Fibroblast of the conjunctiva (primary cell): ENCODE measurements at places on chromosomes 4 and X.

DNA sequence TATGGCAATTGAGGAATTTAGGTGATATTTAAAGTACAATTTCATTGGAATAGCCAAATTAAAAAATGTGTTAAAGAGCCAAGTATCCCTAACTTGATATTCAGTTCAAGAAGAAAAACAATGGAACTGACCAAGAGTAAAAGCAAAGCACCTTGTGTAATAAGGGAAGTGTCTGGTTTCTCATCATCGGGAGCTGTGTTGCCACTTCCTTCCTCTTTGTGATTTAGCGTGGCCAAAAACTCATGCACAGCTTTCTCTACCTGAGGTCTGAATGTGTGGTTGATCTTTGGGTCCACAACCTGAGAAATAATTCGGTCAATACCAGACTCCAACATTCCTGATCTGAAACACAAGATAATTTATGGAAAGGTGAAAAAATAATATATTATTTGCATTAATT is 12.4 kb downstream of the BOD1L1 start:
- no peak for DNase-seq

GRCh38 chr4:3877236-3877635 is 111.1 kb downstream of the ADRA2C start:
- no peak for DNase-seq

DNA sequence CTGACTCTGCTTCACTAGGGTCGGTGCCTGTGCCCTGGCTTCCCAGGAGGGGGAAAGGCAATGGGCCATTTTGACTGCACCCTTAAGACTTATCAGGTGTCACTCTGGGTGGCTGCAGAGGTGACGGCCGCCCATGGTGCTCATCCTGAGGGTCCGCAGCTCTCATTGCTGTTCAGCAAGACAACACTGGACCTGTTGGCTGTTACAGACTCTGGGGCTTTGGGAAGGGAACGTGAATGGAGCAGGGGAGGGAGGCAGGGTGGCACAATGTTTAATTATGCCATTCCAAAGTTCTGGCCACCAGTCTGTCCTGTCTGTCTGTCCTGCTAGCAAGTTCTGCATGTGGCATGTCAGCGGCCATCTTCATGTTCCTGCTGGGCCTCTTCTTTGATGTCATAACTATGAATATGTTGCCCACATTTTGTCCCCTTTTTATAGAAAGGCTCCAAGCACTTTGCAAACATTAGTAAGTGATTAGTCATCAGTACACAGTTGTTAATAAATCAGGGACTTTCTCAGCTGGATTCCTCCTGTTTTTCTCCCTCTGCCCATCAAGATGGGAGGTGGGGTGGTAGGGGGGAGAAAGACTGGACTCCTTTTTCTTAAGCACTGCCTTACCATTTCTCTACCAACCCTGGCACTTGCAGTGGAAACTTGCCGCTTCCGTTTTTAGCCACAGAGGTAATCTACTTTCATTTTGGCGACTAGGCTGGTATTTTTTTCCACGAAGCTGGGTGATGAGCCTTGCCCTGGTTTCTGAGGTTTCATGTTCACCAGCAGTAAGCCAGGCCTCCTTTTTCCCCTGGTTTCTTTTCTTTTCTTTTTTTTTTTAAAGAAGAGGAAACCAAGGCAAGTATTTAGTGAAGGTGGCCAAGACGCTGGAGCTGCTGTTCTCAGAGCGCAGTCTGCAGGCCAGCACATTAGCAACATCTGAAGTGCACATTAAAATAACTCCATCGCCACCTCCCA is 88.6 kb upstream of the TRIM2 start:
- DNase-seq, result no peak

DNA sequence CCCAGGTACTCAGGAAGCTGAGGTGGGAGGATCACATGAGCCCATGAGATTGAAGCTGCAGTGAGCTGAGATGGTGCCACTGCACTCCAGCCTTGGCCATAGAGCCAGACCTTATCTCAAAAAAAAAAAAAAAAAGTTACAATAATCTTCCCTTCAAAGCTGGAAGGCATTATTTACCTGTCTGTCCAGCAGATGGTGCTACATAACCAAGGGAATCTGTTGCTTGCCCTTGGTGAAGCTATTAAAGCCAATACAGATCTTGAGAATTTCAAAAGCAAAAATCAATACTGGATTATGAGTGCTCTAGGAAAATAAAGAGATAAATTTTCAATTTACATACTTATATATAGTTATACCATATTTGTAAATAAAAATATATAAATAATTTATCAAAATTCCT is 25.9 kb downstream of the PKD2 start:
- peak; percentile 57 for DNase-seq

DNA sequence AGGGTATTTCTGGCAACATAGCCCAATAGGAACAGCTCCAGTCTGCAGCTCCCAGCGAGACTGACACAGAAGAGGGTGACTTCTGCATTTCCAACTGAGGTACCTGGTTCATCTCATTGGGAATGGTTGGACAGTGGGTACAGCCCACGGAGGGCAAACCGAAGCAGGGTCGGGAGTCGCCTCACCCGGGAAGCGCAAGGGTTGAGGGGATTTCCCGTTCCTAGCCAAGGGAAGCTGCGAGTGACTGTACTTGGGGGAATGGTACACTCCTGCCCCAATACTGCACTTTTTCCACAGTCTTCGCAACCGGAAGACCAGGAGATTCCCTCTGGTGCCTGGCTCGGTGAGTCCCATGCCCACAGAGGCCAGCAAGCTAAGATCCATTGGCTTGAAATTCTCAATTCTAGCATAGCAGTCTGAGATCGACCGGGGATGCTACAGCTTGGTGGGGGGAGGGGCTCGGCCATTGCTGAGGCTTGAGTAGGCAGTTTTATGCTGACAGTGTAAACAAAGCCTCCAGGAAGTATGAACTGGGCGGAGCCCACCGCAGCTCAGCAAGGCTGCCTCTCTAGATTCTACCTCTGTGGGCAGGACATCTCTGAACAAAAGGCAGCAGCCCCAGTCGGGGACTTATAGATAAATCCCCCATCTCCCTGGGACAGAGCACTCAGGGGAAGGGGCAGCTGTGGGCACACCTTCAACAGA is 14.0 kb upstream of the ADAD1 start:
- DNase-seq, result no peak

DNA sequence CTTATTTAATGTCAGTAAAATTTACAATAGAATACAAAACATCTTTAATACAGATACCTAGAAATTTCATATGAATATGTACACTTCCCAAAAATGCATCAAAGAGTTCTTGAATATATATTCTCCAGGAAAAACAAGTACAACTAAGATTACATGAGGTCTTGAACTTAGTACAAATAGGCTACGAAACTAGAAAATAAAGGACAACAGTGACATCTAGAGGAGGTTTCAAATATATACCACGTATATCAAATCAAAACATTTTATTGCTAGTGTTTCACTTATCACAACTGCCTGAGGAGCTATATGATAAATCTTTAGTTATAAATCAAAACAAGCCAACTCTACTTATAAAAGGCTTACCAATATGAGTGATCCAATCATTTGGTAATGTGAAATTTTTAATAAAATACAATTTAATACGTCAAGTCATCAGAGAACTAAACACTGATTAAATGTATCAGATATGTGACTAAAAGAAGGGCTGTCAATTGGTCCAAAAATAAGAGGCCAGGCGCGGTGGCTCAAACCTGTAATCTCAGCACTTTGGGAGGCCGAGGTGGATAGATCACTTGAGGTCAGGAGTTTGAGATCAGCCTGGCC is 36.6 kb downstream of the ANAPC10 start:
- peak; percentile 39 for DNase-seq

- no peak for DNase-seq
Measured at GRCh38 chr4:150828159-150828558, 186.9 kb downstream of the LRBA start.

- DNase-seq, result no peak
Measured at GRCh38 chr4:54556587-54556986, 101.2 kb upstream of the KIT start.

DNA sequence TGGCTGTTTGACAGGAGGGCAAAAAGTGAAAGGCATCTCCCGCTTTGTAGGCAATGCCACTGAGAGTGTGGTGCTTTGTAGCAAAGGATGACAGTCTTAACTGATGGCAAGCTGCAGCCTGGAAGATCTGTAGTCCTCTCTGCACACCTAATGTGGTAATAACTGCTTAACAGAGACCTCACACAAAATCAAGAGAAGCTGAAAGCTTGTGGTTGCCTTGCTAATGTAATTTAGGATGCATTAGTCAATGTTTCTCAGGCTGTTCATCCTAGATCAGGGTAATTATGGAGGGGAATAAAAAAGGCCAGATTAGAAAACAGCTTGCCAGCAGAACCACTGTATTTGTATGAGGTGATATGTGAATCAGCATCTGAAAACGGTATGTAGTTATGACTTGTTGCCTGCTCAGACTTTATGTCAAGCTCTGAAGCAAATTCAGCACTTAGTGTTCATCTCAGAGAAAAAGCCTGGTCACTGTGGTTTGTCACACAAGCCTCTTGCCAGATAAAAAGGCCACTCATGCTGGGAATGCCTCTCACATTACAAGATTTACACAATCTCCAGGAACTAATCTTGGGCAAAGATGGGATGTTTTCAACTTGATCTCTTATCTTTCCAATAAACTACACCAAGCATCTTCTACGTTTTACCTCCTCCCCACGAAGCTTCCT is 130.8 kb downstream of the ENOX2 start:
- no peak for DNase-seq
